Ascending aorta (tissue), 2 donors: ENCODE measurements at places on chromosomes 4 and X.

- no peak for DNase-seq
Measured at GRCh38 chr4:104859601-104860237, 287.0 kb upstream of the TET2 start.

DNA sequence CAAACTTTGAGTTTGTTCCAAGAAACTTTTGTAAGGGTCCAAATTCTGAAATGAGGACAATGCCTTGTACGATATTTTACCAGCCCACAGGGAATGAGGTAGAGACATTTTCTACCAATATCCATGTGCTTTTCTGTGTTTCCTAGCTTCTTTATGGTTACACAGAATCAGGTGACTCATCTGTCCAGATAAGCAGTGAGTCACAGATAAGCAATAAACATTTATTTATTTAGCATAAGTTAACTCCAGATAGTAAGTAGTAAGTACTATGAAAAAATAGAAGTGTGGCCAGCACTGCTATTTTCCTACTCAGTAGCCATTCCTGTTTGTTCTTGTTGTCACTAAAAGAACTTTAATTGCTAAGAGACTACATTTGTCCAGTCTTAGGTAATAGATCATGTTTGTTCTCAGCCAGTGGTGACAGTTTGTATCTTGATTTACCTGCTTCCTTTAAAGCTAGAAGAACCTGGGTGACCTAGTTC, 7.4 kb downstream of the AFF1 start:
- DNase-seq: no peak

GRCh38 chr4:145891958-145892357, 46.7 kb downstream of the ZNF827 start:
- DNase-seq: no peak

GRCh38 chr4:3372933-3373465, 68.8 kb upstream of the HGFAC start:
- peak; percentile 80 for DNase-seq

DNA sequence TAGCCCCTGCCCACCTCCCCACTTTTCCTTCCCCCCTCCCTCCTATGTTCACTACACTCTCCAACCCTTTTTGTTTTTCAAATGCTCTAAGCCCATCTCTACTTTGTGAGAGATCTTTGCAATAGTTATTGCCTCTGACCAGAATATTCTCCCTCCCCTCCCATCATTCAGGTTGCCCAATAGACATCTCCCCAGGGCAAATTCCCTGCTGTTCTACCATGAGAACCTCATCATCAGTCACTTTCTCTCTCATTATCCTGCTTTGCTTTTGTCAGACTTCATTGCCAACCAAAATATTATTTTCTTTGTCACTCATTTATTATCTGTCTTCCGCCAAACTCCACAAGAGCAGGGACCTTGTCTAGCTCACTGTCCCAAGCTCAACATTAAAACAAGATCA, 268.2 kb upstream of the PPARGC1A start:
- no peak for DNase-seq

DNA sequence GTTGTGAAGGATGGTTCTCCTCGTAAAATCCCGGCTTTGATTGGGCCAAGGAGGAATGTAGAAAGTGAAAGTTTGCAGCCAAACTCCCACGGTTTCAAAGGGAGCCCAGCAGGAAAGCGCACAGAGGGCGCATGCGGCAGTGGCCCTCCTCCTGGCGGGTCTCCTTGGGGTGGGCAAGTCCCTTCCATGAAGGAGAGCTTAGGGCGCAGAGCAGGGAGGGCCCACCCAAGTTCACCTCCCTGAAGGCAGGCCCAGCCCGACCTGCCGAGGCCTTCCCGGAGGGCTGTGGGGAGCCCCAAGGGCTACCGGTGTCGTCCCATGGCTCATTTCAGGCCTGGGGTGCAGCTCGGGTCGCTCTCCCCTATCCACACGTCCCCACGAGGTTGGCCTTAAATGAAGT, 2.0 kb downstream of the PDZD4 start:
- DNase-seq: no peak

DNA sequence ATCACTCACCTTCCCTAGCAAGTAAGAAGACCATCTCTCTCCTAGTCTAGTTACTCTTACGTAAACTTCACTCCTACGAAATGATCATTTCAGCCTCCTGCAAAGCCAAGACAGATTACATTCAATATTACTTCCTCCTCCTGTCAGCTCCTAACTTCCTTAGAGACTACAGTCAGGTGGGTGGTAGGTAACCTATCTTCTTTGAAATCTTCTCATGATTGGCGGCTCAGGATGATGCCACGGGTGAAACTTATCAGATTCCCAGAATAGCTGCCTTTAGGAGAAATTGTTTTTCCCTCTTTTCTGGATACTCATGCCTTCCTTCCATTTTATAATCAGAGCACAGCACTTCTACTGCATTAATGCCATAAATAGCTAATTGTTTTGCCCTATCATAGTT, 744.8 kb upstream of the HS3ST1 start:
- DNase-seq: no peak

- DNase-seq: no peak
Measured at GRCh38 chr4:7797330-7797729, 142.3 kb downstream of the AFAP1 start.
